ENCODE measurements at places on chromosomes 12 and 14.

DNA sequence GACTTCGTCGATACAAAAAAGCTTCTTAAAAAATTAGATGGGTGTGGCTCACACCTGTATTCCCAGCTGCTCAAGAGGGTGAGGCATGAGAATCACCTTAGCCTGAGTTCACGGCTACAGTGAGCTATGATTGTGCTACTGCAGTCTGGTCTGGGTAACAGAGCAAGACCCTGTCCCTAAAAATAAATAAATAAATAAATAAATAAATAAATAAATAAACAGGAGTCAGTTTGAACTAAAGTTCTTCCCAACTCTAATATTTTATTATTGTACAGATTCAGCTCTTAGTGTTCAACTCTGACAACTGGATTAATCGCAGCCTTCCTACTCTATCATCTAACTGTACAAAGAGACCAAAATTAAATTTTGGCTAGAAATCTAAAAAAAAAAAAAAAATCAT is 12.7 kb upstream of the CLIP1 start:
- peaks cover 20% of the 10 kb centered on the region for H3K4me1 ChIP-seq
- no peaks in the 10 kb centered on the region for H3K27me3 ChIP-seq
- H3K27ac ChIP-seq, result no peak overlapping the region
- DNase-seq, result no peak
- no peaks in the 10 kb centered on the region for H3K36me3 ChIP-seq

DNA sequence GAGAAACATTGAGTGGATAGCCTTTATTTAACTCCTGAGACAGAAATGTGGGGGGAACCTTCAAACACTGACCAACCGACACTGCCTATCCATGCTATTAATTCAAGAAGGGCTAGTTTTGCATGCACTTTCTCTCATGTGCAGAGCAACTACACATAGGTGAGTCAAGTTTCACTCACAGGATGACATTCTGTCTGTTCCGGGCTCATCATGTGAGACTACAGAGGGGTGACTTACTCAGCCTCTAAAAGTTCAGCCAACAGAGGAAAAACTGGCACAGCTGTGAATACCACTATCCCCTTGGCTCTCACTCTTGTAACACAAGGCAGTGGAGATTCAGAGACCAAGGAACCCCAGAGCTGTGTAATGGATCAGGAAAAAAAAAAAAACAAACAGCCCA is 13.3 kb downstream of the BEST3 start:
- H3K4me3 ChIP-seq, result no peak overlapping the region
- no peak for DNase-seq
- no peaks in the 10 kb centered on the region for H3K27me3 ChIP-seq
- no peaks in the 10 kb centered on the region for H3K4me1 ChIP-seq

GRCh38 chr12:42255866-42256261 is 17.8 kb upstream of the YAF2 start:
- H3K27ac ChIP-seq, result no peak overlapping the region
- no peaks in the 10 kb centered on the region for H3K4me1 ChIP-seq
- no peak overlapping the region for H3K4me3 ChIP-seq
- no peaks in the 10 kb centered on the region for H3K36me3 ChIP-seq
- H3K27me3 ChIP-seq, result no peaks in the 10 kb centered on the region

DNA sequence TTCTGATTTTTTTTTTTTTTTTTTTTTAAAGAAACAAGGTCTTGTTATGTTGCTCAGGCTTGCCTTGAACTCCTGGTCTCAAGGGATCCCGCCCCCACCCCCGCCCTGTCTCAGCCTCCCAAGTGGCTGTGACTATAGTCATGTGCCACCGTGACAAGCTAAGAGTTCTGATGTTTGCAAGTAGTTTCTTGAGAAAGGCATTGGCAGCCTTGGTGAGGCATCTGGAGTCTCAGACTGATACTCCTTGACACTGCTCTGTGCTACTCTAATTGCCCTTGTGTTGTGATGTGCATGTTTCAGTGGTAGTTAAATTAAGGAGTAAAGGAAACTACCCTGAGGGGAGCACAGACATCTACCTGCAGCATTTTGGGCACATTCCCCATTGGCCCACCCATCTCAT is 46.2 kb upstream of the OR4E1 start:
- no peak for DNase-seq
- no peaks in the 10 kb centered on the region for H3K4me1 ChIP-seq

All from esophagus squamous epithelium (tissue), 5 donors.